ENCODE measurements at places on chromosomes 7 and 10. TPM values are rescaled to one million over a fixed set of nuclear protein-coding genes. Genes with fewer than 3 reads are reported as not detected.
A peak's percentile ranks its signal among the peaks of the same experiment; 100 is the strongest.

DNA sequence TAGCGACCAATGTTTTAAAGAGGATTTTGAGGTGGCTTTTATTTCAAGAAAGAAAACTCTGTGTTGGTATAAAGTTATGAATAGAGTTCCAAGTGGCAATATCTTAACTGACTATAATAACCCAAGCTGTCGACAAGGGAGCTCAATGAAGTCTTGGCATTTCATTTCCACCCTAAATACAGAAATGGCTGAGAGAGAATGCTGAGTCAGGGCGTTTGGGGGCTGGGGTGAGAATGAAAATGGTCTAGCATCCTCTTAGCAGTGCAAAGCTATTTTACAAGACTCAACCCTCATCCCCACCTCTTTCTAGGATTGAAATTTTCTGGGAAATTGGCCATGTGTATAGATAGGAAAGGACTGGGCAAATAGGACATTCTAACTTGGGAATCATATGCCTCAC is 759.1 kb downstream of the KCNMA1 start:
- DNase-seq = no peak

DNA sequence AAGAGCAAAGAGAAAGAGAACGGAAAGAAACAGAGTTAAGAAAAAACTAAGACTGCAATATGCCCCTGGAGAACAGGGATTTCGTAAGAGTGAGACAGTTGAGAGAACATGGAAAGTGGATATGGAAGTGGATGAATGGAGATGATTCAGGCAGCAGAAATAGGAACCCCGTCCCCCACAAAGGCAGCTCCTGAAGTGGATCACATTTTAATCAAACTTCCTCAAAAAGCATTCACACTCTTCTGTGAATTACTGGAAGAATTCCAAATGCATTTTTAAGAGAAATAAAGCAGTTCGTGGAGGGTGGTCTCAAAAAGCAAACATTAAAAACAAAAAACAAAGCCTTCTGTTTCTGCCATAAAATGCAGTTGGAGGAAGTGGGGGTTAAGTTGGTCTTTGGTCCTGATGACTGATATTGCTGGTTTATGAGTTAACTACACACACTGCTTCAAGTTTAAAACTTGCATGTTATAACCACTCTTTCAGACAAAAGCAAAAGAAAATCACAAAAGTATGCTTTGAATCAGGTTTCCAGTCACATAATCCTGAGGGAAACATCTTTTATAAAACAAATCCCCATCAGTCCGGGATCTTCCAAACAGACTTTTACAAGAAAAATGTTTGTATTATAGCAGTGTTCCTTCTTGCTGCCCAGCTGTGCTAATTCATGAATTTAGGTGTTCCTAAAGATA is 214.3 kb downstream of the FANK1 start:
- no peak for DNase-seq

DNA sequence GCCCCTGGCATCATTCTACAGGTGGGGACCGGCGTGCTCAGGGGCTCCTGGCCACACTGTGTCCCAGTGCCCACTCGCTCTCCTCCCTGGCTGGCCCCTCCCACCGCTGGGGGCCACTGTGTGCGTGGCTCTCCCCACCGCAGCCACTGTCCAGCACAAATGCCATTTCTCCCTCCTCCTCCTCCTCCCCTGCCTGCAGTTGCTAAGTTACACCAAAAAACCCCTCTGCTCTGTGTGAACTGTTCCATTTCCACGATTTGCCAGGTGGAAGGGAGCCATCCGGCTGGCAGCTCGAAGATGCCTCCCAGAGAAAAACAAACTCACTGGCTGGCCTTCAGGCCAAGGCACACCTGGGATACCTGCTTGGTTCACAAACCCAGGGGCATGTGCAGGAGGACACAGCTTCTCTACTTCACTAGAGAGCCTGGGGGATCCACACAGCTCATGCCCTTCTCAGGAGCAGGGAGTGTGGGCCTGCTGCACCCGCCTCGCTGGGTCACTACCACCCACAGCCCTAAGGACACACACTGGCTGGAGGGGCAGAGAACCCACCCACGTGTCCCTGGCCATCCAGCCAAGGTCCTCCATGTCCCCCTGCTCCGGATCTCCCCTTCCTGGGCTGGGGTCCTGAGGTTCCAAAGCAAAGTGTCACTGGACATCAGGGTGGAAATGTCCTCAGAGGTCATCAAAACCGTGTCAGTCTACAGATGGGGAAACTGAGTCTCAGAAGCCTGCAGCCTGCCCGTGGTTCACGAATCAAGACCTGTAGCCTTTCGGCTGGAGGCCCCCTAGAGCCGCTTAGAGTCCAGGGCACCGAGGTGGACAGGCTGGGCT is 1.7 kb downstream of the RASGEF1A start:
- DNase-seq = peak; percentile 54

GRCh38 chr10:111506266-111507034 is 429.6 kb downstream of the ADRA2A start:
- peak; percentile 22 for DNase-seq

DNA sequence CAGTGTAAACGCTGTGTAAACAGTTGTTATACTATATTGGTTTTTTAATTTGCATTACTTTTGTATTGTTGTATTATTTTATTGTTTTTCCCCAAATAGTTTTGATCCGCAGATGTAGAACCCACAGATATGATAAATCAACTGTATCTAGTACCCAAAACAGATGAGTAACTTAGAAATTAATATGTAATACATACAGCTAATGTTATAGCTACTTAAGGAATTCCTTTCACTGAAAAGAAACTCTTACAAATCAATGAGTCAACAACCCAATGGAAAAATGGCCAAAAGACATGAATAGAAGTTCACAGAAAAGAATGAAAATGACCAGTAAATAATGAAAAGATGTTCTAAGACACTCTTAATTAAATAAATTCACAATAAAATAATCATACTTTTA is 32.3 kb upstream of the ARL4A start:
- DNase-seq = no peak

- no peak for DNase-seq
Measured at GRCh38 chr7:121267612-121268011, 61.2 kb upstream of the WNT16 start.

DNA sequence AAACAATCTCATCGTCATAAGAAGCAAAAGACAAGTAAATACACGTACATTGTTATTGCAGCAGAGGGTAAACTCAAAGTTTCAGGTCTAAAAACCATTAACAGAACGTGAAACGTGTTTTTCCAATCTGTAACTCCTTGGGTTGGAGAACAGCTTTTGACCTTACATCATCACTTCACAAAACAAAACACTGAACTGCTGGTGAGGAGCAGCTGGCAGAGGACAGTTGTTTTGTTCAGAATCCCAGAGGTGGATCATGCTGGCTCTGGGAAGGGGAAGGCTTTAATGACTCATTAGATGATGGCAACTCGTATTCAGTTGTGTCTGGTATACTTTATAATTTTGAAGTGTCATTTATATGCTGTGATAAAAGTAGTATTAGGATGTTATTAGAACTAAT is 923.0 kb upstream of the CELF2 start:
- DNase-seq = no peak

GRCh38 chr10:7225133-7225532 is 185.7 kb downstream of the SFMBT2 start:
- DNase-seq = no peak

DNA sequence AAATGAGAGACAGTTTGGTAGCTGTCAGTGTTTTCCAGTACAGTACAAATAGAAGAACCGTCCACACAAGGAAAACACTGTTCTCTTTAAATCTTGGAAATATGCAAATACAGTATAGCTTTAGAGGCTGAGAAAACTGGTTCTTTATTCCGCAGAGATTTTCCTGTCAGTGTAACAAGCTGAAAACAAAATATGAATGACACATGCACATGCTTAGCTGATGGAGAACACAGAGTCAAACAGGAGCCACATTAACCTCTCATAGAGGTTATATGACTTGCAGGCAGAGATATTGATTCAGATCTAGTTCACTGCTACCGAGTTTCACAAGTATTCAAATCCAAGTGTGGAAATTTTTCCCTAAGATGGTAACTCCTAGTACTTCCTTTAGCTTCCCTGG is 135.2 kb upstream of the C1QL3 start:
- no peak for DNase-seq

GRCh38 chr10:17651896-17652295 is 7.9 kb downstream of the STAM start:
- no peak for DNase-seq

GRCh38 chr7:41695661-41696322 is 7.1 kb downstream of the INHBA start:
- DNase-seq = no peak

DNA sequence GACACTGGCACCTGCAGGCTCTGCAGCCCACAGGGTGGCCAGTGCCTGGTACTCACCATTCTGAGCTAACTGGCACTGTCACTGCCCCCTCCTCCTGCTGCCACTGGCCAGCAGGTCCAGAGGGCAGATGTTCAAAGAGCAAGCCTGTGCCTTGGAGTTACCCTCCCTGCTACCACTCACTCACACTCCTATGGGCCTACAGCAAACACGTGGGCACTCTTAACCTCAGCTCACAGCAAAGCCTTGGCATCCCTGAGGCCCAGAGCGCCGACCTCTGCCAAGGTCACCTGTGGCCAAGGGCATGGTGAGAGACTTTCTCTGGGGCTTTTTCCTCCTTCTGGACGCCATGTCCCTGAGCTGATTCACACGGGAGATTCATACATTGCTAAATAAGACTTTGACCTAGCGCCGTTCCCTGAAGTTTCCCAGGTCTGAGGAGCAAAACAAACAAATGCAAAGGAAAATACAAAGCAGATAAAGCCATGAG is 270.0 kb upstream of the PPP2R2D start:
- DNase-seq = no peak

- no peak for DNase-seq
Measured at GRCh38 chr10:77156406-77156879, 481.2 kb downstream of the KCNMA1 start.

GRCh38 chr10:89248-89647 is 40.2 kb upstream of the TUBB8 start:
- DNase-seq = no peak

GRCh38 chr7:156725936-156726335 is 85.4 kb downstream of the RNF32 start:
- DNase-seq = no peak

GRCh38 chr7:2530071-2530987 is 10.8 kb downstream of the LFNG start:
- DNase-seq = no peak

DNA sequence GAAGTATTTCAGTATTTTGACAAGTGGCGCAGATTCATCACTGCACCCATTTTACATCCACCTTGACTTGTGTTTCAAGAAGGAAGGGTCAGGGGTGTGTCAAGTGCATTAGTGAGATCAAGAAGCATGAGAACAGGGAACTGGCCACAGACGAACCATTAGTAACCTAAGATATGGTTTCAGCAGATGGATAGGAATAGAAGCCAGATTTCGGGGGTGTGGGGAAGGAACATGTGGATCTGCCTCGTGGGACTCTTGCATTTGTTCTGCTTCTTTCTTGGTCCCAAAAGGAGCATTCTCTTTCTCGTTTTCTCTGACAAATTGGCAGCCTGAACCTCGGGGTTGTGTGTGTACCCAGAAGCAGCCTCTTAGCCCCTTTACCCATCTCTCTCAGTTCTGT is 9.6 kb downstream of the DENND2A start:
- DNase-seq = no peak

- no peak for DNase-seq
Measured at GRCh38 chr10:78575400-78575799, 493.4 kb upstream of the ZMIZ1 start.

DNA sequence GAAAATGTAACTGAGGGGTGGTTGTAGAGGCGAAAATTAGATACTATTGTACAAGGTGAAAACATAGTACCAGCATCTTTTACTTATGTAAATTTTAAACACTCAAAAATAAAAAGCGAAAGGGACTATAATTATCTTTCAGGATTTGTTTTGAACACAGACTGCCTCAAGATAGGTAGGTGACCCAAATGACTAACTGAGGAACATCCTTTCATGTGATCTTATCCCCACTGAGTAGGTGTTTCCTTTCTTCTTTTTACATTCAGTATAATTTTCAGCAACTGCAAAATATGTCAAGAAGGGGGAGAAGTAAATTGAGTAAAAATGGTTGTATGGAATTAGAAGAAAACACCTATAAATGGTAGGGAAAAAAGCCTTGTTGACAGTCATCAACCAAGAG is 236.7 kb downstream of the PHF14 start:
- DNase-seq = no peak

The GPRIN2 gene
- 4.3 TPM for total RNA-seq

The FAM25G gene
- total RNA-seq = not detected

The EIF5AL1 gene
- total RNA-seq = 0.73 TPM

The CCL24 gene
- not detected for total RNA-seq

The SFTPA1 gene
- total RNA-seq = not detected

Data from H7 (cell line).